ENCODE measurements at places on chromosomes 2 and 18.

DNA sequence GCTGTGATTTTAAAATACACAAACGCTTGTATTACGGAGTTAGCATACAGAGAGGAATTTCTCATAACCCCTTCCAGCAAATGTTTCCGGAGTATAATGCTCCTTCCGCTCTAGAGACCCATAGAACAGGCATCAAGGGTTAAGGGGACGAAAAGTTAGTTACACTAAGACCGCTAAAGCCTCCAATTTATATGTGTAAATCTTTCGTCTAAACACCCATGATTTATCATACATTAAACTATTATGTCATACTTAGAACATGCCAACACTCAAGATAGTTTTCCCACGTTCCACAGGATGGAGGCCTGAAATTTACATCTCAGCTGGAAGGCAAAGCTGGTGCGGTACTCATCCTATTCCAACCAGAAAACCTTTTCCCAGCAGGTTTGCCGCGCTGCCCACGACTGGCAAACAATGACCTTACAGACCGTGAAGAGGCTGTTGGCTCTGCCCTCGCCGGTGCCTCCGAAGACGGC is 650 bp downstream of the ORMDL1 start:
- no peak for DNase-seq

DNA sequence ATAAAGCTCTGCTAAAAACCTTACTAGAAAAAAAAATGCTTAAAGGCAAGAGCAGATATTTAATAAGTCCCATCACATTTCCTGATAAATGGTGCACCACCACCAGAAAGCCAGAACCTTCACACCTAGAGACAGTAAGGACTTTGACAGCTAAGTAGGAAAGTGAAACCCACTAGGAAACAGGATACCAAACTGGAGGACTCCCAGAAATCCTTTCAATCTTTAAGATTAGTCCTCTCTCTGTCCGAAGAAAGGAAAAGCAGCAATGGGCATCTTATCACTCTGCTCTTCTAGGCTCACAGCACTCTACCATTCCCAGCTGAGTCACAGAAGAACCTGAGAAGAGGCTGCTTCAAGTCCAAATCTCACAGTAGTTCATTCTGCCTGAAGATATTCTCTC is 3.7 kb downstream of the DYM start:
- no peak for DNase-seq

GRCh38 chr2:65530547-65531320 is 98.3 kb upstream of the SPRED2 start:
- DNase-seq = no peak

GRCh38 chr18:1047406-1047805 is 142.7 kb downstream of the ADCYAP1 start:
- DNase-seq = no peak

DNA sequence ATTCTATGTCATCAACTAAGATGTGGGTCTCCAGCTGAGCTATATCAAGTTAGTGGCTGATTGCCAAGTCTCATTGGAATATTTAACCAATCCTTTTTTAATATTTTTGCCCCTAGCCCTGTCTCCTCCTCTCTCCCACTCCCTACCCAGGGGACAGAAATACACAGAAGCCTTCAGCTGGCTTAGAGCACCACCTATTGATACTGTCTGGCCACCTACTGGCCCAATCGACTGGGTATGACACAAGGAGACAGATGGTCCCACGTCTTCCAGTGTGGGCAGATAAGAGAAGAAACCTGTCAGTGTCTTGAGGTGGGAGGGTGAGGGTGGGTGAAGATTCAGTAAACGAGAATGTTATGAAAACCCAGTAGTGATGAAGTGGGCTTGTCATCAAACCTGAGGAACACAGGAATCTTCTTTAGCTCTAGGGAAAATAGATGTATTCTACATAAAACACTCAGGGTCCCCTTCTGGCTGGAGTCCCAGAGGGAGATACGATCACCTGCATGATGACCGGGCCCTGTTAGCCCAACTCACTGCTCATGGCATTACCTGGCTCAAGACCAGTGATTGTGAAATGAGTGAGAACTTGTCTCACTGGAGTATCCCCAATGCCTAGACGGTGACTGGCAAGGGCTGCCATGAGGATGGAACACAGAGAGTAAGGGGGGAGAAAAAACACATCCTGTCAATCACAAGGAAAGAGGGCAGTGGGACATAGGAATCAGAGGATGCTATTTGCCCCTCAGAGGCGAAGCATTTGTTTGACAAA is 26.7 kb downstream of the POLR1A start:
- peak; percentile 16 for DNase-seq

- no peak for DNase-seq
Observed at GRCh38 chr2:126777620-126777978, 121.1 kb upstream of the TEX51 start.

DNA sequence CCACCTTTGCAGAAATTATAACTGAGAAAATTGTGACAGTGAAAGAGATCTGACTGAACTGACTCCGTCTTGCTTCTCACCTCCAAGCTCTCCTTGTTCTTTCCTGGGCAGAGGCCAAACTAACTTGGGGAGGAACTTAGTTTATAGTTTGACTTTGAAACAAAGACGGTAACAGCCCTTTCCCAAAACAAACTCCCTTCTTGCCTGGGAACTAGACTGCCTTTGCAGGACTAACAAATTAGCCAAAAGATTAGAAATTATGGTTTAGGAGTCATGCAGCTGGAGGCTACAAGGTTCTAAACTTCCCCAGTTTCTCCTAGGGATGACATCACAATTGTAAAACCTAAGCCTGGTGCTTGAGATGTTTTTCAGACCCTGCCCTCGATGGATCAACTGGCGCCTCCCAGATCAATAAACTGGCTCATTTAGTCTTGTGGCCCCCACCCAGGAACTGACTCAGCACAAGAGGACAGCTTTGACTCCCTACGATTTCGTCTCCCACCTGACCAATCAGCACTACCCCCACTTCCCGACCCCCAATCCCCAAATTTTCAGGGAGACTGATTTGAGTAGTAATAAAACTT is 137.7 kb downstream of the ALPK2 start:
- no peak for DNase-seq

- DNase-seq = no peak
Observed at GRCh38 chr2:58851598-58851997, 610.5 kb upstream of the FANCL start.

DNA sequence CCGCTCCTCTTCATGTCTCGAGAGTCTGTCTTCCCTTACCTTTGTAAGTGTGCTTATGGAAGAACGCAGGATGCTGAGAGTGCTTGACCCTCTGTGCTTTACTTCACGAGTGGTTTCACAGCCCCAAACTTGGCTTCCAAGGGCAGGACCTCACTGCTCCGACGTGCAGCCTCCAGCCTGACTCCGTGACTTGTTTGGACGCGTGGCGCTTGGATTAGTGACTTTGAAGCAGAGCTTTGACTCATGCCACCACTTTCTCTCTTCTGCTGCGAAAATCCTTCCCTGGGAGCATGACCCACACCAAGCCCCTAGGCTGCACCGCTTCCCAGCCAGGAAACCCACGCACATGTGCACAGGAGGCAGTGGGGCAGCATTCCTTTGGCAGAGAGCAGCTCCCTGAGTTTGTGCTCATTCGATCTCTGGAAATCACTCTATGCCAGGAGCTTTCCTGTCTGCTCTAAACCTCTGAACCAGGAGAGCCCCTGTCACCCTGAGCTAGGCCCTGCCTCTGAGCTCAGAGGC is 207.8 kb upstream of the HS6ST1 start:
- no peak for DNase-seq

- DNase-seq = no peak
Observed at GRCh38 chr18:69752737-69753380, 194.8 kb downstream of the CD226 start.

DNA sequence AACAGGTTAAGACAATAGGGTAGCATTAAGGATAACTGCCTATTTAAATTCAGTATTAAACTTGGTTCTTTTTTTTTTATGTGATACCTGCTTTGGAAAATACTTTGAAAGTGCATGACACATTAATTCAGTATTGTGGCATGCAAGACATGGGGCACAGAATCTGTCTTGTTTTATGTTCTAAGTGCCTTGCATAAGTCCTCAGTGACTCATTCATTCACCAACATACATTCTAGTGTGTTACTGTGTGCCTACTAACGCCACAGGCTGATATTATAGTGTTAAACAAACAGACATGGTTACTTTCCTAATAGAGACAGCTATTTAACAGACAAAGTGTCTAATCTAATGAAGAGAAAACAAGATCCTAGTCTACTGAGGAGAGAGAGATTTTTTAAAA is 91.7 kb downstream of the GCA start:
- DNase-seq = no peak

DNA sequence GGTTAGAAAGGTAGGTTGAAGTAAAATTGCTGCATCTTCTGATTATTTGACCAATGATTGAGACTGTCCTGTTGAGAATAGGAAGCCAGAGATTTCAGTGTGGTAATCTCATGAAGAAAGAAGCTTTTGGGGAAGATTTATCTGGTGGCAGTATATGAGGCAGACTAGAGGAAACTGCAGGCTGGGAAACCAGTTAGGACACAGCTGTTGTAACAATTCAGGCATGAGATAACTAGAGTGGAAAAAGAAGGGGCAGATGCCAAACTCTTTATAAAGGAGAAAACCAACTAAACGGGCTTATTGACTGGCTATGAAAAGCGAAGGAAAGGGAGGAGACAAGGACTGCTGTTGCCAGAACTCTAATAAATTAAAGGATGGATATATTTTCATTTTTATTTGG is 155.6 kb downstream of the TTC27 start:
- DNase-seq = no peak

GRCh38 chr2:111704246-111704645 is 179.7 kb downstream of the ANAPC1 start:
- no peak for DNase-seq

DNA sequence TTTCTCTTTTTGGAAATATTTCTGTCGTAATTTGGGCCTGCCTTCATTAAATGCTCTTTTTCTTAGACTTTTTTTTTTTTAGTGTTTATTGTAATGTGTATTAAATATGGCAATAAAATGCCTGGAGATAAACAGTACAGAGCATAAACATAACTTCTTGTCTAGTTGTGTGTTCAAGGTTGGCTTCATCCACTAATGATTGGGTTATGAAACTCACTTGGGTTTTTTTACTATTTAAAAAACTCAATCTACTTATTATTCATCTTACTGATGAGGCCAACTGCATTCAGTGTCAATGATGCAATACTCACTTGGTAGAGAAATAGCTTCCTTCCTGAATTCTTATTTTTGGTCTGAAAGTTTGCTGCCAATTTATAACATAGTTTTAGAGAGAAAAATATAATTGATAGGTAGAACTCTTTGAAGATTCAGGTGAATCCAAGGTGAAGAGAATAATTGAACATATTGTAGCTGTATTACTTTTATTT is 144.2 kb upstream of the NABP1 start:
- DNase-seq = no peak

DNA sequence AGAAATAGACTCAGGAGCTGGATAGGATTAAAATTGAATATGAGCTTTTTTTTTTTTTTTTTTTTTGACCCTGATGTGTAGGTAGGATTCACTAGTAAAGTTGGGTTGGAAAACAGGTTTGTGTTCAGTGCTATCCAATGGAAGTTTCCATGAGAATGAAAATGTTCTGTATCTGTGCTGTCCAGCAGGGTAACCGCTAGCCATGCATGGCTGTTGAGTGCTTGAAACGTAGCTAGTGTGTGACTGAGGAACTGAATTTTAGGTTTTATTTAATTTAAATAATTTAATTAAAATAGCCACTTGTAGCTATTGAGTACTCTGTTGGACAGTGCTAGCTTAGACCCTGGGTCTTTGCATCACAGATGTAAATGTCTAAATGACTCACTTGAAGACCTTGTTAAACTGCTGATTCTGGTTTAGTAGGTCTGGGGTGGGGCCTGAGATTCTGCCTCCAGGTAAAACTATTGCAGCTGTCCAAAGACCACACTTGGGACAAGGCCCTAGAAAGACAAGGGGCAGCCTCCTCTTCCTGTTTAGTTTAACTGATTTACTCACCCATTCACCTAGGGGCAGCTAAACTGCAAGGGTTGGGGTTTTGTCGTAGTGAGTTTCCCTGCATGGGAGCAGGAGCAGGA is 84.7 kb upstream of the STON1 start:
- no peak for DNase-seq

GRCh38 chr2:177235855-177236437 is 23.4 kb downstream of the HNRNPA3 start:
- DNase-seq = no peak

- no peak for DNase-seq
Observed at GRCh38 chr18:22166069-22166950, 3.1 kb upstream of the GATA6 start.

DNA sequence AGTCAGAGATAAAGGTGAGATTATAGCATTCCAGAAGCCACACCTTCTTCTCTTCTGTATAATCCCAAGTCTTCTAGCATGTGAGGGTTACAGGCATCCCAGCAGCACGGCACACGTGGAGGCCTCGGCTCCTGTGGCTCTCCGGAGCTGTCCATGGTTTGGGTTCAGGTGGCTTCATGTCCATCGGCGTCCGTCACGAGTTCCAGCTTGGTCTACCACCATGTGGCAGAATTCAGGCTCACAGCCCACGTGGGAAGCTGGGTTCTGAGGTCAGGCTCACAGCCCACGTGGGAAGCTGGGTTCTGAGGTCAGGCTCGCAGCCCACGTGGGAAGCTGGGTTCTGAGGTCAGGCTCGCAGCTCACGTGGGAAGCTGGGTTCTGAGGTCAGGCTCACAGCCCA is 378.3 kb upstream of the SALL3 start:
- no peak for DNase-seq

GRCh38 chr18:46546111-46546640 is 110.8 kb downstream of the LOXHD1 start:
- DNase-seq = no peak

- DNase-seq = no peak
Observed at GRCh38 chr18:48796491-48797205, 154.1 kb downstream of the SMAD7 start.

DNA sequence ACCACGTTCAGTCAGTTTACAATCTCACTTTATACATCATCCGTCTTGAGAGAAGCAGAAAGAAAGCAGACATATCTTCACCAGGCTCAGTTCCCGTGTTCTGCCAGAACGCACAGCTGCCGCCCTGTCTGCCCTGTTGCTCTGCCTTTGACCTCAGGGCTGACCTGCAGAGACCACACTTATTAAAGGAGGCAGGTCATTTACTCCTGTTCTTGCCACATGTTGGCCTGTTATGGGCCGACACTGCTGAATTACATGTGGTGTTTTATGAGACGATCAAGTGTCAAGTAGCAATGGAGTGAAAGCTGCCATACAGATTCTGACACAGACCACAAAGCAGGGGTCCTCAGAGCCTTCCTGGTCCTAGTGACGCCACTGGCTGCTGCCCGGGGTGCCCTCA is 232.2 kb downstream of the TTC32 start:
- DNase-seq = no peak

DNA sequence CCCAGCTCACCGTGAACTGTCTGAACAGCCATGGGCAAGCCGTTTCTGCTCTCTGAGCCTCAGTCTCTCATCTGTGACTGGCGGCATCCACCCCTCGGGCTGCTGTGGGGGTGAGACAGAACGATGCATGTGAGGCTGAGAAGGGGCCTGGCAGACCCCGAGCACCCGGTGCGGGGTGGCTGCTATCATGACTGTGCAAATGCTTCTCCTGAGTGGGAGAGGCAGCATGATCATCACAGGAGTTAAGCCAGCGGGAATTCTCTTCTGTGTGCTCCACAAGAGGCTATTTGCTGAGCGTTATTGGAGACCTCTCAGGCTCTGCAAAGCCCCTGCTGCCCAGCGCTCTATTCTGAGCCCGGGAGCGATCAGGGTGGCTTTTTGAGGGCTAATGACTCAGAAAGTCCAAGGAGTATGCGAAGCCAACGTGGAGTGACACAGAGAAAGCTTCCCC is 45.8 kb upstream of the ID2 start:
- no peak for DNase-seq

Measured in effector CD8-positive, alpha-beta T cell (primary cell).